ENCODE measurements at places on chromosomes 1 and 21.

GRCh38 chr1:228356897-228357680 is 49.5 kb downstream of the TRIM11 start:
- no peak for DNase-seq

DNA sequence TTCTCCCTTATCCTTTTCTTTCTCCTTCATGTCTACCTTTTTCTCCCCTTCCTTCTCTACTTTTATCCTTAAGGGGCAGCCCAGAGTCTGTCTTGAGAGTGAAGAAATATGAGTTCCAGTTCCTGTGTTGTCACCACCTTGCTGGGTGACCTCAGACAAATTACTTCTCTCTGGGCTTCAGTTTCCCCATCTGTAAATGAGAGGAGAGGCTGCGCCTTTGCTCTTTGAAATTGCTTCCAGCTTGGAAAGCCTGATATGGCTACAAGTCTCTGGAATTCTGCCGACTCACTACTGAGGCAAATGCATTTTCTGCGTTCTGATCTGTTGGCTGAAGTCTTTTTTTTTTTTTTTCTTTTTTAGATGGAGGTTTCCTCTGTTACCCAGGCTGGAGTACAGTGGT is 119.2 kb downstream of the SYF2 start:
- no peak for DNase-seq

- no peak for DNase-seq
Measured at GRCh38 chr1:223245983-223246382, 102.9 kb upstream of the TLR5 start.

DNA sequence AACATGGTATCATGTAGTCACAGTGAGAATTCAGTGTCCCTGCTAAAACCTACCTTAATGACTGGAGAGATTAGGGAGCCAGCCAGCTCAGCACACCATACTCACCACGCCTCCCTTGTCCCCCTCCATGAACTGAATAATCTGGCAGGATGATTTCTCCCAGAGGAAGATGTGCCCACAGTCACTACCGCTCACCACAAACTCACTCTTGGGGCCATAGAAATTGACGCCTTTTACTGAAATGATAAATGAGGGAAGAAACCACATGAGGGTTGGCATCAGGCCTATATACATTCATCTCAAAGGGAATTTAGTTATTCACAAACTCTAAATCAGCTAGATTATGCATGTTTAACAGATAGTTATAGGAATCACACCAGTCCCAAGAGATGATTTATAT is 17.4 kb downstream of the PEA15 start:
- DNase-seq: no peak

DNA sequence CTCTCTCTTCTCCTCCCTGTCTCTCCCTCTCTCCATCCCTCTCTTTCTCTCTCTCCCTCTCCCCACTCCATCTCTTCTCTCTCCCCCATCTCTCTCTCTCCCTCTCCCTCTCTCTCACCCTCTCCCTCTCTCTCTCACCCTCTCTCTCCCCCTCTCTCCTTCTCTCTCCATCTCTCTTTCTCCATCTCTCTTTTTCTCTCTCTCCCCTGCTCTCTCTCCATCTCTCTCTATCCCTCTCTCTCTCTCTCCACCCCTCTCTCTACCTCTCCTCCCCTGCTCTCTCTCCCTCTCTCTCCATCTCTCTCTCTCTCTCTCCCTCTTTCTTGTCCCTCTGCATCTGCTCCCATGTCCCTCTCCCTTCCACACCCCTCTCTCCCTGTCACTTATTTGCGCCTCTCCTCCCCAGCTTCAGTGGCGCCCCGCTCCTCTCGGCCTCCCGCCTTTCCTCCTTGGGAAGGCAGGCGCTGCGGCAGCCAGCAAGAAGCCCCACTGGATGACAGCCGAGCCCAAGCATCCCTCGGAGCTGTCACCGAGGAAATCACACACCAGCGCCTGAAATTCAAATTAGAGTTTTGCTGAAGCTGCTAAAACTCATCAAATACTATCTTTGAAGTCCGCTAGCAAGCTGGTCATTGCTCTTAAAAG is 15.3 kb upstream of the EPHA8 start:
- DNase-seq: no peak

DNA sequence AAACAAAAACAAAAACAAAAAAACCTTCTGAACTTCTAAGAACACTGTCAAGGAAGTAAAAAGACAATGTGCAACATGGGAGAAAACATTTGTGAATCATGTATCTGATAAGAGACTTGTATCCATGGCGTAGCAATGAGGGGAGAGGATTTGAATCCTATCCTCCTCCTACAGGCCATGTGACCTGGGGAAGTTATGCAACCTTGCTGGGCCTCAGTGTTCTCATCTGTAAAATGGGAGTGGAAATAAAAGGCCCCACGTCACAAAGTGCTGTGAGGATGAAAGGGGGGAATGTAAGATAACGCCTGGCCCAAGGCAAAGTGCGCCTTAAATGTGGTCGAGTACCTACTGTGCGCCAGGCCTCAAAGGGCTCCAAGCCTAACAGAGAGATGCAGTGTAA is 83.7 kb downstream of the DISP3 start:
- DNase-seq: no peak

GRCh38 chr1:239354231-239354630 is 32.1 kb upstream of the CHRM3 start:
- no peak for DNase-seq

DNA sequence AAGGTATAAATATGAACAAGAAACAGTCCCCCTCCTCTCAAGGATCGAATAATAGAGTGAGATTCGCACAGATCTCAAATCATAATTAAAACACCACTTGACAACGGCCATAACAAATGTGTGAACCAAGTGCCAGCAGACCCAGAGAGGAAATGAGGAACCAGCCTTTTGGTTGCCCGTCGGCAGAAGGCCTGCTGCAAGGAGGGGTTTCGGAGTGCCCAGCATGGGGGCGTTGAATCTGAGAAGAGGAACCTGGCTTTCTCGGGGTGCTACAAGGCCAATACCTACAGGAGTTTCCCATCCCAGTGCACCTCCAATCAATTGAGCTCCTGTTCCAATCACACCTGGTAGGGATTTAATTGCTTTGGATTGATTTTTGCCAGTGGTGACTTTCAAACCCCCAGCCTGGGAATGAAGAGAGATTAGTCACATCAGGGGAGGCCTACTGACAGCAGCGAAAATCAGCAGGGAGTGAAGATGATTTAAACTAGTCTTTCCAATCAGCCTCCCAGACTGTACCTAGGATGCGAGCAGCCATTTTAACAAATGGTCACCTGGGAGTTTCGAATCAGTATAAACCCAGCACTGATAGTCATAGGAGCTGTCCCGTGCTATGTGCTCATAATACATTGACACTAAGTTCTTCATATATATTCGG is 263.8 kb downstream of the KAZN start:
- DNase-seq: no peak

DNA sequence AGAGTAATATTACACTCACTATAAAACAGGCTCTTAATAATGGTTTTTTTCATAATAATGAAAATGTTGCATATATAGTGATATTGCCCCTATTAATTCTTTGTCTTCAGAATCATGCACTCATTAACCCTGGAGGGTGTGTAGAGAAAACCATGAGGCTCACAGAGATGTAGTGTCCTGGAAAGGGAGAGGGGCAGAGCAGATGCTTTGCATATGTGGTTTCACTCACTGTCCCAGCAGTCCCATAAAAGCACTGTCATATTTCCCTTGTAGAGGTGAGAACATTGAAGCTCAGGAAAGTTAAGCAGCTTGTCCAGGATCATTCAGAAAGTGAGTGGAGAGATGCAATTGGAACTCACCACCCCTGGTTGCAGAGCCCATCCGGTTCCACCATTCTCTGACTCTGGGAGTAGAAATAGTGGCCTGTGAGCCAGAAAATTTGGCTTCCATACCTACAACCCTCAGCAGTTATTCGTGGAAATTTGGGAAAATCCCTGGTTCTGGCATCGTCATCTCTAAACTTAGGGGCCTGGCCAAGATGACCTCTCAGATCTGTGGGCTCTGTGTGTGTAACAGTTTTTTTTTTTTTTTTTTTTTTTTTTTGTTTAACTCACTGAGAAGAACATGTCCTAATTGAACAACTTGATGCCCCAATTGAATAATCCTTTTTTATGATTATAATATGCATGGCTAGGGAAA is 86.4 kb downstream of the RGL1 start:
- no peak for DNase-seq

DNA sequence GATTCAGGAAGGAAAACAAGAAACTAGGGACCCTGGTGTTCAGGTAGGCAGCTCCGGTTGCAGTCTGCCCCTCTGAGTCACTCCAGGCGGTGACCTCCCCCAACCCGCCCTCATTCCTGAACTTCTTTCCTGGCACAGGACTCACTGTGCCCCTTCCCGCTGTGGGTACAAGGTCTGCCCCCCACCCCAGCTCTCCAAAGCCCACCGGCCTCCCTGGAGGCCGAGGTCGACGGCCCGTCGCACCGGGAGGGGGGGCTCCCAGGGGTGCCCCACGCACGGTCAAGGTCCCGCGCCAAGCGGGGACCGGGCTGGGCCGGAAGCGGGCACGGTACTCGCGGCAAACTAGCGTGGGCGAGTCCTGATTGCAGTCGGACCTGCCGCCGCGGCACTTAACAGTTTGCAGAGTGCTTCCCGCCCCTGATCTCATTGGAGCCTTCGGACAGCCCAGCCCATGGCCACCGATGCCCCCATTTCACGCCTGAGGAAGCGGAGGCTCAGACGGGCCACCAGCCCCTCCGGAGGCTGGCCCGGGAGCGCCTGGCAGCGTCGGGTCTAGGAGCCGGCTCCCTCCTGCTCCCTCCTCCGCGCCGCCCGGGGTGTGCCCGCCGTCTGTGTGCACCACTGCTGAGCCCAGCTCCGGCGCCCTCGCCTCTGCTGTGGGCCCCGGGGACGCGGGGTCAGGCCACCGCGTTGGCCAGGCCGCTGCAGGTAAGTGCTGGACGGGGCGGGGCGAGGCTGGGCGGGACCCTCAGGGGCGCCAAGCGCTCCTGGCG is at the start of gene GJB3:
Gene GJB3 (plus strand): TSS at position 144 of the 773 bp plus-strand sequence. CDS start 3,549 bp downstream, outside the sequence.
- no peak for DNase-seq

DNA sequence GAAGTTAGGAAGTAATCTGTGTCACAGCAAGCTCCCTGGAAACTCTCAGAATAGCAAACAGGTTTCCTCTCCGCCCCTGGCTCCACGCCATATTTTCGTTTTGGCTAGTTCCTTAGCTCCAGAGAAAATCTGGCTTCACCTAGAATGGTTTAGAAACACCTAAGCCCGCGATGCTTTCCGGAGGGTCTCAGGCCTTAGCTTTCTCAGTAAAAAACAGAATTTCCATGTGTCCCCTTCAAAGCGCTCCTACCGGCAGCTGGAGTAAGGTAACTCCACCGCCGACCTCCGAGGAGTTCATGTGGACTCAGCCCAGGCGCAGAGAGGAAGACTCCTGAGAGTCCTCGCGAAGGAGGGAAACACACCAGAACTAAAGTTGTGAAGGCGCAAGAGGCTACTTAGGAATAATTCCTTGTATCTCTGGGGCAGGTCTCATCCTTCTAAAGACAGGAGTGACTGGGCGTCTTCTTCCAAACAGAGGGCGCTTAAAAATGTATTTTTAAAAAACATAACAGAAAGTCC is 406 bp downstream of the KIAA0040 start:
- DNase-seq: no peak

DNA sequence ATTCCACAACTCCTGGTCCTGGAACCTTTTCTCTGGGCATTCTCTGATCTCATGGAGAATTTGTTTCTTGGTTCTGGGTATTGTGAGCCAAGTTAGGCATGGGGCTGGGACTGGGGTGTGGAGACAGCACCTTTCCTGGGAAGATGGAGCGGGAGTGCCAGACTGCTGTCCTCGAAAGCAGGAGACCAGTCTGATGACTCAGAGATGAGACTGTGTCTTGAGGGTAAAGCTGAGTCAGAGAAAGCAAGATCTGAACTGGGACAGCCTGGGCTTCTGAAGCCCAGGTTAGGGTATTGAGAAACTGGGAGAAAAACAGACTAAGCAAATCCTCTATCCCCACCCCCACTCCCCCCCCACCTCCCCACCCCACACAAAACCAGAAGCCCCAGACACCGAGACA is 2.2 kb upstream of the KANK4 start:
- DNase-seq: no peak

- DNase-seq: no peak
Measured at GRCh38 chr21:37982496-37983318, 66.5 kb upstream of the KCNJ6 start.

DNA sequence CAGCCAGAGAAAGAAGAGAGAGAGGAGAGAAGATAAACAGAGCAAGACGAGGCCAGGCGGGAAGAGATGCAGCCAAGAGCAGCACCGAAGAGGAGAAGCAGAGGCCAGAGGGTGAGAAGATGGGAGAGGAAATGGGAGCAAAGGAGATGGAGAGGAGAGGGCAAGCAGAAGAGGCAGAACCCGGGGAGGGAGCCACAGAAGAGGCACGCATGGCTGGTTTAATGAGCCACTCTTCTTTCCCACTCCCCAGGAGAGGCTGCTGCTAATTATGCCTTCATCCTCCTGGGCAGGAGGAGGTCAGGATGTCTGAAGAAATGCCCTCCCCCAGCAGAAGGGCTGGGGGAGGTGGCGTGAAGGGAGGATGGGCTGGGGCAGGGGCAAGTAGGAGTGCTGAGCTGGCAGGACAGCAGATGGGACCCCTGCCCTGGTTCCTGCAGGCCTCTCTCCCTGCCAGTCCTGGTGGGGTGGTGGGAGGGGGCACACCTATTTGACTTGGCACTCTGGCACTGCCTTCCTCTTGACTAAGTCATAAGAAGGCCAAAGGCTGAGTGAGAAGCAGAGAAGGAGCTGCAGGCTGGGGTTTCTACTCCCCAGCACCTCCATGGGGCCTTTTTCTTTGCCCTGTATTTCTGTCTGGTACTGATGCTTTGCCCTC is 32.3 kb downstream of the KIRREL1 start:
- no peak for DNase-seq

DNA sequence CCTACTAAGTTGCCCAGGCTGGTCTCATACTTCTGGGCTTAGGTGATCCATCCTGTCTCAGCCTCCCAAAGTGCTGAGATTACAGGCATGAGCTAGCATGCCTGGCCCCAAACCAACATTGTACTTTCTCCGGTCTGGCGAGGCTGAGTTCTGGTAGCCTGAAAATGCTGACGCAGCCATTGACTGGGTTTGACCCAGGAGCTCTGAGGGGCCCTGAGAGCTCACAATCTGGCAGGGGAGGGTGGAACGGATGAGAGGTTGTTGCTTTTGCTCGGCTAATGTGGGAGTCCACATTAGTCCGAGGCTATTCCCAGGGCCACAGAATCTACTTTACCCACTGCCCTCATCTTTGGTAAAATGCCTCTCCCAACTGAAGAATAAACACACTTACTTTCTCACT is 35.1 kb upstream of the PARP1 start:
- DNase-seq: no peak
